ENCODE measurements at places on chromosomes 7 and 10. TPM values are rescaled to one million over a fixed set of nuclear protein-coding genes. Genes with fewer than 3 reads are reported as not detected.

DNA sequence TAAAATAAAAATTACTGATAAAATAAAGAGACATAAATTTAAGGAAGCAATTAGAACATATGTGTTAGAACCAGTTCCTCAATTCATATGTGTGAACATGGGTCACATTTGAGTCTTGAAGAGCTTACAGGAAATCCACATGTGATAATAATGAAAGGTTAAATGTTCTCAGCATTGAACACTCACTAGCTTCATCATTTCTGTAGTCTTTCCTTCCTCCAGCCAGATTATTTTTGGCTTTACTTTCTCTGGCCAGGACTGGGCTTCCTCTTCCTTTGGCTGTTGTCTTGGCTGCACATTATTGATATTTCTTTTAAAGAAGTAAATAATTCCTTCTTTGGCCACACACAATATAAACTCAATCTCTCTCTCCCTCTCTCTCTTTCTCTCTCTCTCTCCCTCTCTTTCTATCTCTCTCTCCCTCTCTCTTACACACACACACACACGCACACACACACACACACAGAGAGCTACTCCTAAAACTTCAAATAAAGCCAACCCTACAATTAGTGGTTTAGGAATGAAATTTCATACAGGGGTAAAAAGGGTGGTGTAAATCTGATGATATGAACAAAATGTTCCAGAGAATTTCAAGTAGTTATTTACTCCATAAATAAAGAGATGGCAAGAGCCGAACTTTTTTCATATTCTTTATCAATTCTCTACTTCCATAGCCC is 171.2 kb downstream of the REEP3 start:
- no peak for DNase-seq

DNA sequence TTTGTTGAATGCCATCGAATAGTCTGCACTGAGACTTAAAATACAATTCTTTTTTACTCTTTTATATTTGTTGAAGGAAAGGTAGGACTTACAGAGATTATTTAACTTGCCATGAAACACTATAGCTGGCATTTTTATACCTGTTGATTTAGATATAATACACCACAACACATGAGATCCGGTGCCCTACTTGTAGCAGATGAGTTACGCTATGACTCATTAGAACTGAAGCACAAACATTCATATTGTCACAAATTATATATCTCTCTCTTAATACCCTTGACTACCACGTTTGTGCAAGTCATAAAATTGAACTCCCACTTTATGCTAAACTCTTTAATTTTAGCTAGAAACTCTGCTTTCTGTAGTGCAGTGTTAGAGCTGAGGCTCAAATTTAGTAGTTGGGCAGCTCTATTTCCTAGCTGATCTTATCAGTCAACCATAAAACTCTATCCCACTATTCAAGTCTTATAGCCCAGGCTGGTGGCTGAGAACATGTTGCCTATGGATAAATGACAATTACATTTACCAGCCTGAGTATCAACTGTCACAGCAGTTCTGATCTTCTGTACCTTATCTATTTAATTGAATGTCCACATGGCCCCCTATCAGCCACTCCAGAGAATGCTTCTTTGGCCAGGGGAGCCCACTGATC is 137.4 kb upstream of the SEMA3D start:
- DNase-seq: no peak

- DNase-seq: no peak
Observed at GRCh38 chr7:56157238-56157790, 41.1 kb upstream of the NUPR2 start.

DNA sequence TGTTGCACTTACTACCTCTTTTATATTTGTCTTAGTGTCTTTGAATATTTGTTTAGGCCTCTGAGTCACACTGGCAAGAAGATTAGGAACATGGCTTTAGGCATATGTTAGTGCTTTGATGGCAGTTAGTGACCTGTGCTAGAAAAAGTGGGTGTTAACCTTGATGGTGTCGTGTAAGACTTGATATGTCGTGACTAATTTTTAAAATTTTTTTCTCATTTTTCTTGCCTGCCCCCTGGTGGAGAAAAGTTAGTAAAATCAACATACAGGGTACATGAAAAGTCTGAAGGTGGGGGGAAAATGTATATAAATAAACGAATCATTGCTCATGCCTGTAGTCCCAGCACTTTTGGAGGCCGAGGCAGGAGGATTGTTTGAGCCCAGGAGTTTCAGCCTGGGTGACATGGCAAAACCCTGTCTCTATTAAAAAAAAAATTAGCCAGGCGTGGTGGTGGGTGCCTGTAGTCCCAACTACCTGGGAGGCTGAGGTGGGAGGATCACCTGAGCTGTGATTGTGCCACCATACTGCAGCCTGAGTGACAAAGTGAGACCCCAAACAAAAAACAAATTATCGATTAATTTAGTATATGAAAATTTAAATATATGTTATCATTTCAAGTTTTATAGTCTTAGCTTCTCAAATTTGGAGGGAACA is 44.6 kb downstream of the TAX1BP1 start:
- no peak for DNase-seq

DNA sequence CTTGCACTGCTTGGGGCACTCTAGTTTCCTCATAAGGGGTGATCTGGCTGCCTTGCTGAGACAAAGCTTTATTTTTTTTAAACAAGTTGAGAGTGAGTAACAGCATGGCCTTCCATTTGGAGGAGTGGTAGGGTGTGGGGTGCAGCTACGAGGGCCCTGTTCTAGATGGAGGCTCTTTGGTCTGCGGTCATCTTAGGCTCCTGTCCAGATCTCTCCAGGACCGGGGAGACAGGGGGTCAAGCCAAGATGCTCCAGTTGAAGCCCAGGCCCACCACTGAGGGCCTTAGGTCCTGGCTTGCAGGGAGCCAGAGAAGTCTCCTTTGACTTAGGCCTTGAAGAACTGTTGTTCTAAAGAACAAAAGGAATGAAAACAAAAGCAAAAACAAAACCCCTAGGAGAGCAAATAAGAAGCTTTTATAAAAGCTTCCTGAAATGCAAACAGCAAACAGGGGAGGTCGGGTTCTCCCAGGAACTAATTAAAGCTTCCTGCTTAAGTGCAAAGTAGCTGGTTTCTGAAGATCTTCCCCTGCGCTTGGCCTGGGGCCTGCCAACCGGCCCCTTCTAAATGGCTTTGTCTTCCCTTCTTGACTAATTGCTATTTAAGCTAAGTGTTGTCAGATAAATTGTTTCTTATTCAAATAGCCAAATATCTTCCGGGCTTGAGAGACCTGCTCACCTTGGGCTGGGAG is 259.2 kb downstream of the GLRX3 start:
- DNase-seq: no peak

DNA sequence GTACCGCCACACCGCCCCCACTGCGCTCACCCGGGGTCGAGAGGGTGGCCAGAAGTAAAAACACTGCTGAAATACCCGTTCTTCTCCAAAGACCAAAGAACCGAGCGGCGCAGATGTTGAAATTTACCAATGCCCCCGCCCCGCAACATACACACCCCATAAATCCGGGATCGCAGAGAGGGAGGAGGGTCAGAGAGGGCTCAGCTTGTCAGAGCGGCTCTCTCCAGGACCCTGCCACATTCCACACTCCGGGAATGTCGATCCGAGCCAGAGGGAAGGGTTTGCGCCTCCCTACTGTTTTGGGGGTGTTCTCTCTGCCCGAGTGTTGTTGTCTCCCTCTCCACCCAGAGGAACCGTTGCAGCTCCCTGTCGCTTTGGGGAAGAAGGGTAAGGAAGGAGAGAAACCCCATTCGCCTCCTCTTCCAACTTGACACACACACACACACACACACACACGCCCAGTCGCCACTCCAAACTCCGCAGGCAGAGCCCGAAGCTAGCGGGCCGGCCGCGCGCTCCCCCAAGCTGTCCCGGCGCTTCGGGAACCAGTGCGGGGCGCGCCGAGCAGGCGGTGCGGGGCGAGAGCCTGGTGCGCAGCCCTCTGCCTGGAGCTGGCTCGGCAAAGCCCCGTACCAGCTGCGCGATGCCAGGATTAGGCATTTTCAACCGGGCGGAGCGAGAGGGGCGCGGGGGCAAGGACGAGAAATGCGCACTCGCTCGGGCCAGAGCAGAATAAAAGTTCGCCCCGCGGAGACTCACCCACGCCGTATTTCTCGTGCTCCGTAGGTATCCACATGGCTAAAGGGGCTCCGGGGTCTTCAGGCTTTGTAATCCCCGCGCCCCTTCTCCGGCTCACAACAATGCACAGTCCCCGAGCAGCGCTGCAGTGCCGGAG is 609 bp downstream of the DOCK4 start:
- DNase-seq: no peak

DNA sequence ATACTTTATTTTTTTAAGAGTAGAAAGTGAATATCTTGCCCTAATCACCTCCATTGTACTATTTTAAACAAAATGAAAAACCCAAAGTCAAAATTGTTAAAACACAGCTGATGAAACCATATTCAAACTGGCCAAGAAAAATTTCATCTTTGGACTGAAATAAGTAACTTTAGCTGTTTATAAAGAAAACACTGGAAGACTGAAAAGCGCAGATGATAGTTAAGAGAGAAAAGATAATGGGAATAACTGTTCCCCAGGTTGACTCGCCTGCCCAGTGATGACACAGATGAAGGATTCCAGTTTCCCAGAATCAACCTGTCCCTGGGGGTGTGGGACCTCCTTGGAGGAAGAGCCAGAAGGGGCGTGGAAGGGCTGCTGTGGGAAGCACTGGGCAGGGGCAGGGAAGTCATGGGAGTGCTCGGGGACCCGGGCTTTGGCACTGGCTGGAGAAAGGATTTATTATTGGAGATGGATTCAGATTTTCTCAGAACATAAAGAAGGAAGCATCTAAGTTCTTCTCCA is 43.1 kb downstream of the DENND2A start:
- no peak for DNase-seq

DNA sequence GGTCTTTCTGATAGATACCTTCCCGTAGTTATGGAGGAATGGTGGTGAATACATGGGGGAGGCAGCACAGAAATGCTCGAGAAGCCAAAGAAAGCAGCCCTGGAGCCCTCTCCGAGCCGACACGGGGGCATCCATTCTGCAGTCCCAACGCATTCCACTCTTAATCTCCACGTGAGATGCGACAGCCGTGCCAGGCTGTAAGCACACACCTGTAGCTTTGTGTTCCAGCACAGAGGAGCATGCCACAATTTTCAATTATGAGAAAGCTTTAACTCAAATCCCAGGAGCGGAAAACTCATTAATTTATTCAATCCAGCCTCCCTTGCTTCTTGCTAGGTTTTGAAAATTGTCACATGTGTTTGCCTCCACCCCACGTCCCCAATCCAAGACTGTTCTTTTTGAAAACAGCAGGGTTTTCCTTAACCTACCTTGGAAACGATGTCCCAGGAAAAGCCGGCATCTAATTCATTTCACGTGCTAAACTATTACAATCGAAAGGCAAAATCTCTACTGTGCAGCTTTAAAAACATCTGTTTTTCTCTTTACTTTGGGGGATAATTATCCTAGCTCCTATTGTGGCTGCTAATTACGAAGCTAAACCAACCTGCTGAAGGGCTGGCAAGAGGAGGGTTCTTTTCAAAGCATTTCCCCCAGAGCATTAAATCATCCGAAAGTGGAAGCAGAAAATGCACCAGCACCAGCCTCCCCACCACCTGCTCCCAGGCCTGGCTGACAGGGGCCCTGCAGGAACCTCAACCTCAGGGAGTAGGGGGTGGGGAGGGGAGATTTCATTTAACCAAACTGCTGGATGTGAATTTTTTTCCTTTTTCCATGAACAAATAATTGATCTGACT is 56.0 kb upstream of the CHST15 start:
- no peak for DNase-seq

DNA sequence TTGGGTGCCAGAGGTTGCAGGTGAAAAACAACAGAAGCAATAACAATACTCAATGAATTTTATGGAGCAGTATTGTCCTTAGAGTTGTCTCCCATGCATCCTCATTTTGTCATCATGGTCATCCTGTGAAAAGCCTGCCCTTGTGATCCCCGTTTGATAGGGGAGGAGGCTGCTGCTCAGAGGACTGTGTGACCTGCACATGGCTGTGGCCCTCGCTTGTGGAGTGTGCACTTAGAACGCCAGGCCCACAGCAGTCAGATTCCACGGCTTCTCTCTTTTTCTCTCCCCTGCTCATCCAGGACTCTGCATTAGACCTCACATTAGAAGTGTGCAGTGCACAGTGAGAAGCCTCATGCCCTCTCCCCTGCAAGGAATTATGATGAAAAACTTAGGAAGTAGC is 491.1 kb upstream of the KLF6 start:
- no peak for DNase-seq

Gene SHH
- total RNA-seq: not detected

Gene VCL
- total RNA-seq: 109 TPM

Gene LIPJ
- 0.46 TPM for total RNA-seq

Gene KLF14
- total RNA-seq: 0.72 TPM

Measured in omental fat pad (tissue), 4 donors.